GM19239 (cell line): ENCODE measurements at places on chromosomes 6 and 20.

DNA sequence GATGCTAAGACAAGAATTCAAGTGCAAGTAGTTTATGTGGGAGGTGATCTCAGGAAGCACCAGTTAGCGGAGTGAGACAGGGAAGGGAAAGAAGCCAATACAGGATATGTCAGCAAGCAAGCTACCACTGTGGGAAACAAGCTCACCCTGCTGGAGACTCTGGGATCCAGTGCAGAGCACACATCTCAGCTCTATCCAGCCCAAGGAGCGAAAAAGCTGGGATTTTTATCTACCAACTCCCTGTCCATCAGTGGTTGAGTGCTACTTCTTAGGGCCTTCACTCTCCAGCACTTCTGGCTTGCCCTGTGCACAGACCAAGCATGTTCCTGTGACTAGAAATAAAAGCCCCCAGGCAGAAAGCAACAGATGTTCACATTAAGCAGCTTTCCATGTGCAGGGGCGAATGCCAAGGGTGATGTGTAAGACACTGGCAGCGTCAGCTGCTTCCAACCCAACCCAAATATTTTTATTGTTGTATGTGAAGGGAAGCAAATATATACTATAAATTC lies 10.8 kb upstream of the RNF24 start:
- no peak for DNase-seq

GRCh38 chr6:131645846-131646245 lies 8.7 kb downstream of the ENPP3 start:
- DNase-seq, result no peak

DNA sequence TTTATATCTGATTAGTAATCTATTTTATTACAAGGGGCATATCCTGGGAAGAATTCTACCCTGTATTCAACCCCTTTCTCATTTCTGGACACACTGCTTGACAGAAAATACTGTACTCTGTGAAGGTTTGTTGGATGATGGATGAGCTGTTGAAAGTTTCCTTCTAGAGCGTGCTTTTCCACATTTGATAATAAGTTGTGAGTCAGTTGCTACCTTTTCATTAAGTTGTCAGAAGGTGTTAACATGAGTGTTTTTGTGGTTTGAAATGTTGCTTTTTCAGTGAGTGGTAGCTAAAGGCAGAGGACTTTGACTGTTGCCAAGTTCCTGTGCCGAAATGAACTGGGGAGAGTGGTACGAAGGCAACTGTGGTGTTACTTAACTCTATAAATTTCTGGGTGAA lies 3.9 kb upstream of the ECI2 start:
- DNase-seq, result no peak

- DNase-seq, result no peak
Observed at GRCh38 chr20:1946442-1946761, 47.5 kb downstream of the PDYN start.

DNA sequence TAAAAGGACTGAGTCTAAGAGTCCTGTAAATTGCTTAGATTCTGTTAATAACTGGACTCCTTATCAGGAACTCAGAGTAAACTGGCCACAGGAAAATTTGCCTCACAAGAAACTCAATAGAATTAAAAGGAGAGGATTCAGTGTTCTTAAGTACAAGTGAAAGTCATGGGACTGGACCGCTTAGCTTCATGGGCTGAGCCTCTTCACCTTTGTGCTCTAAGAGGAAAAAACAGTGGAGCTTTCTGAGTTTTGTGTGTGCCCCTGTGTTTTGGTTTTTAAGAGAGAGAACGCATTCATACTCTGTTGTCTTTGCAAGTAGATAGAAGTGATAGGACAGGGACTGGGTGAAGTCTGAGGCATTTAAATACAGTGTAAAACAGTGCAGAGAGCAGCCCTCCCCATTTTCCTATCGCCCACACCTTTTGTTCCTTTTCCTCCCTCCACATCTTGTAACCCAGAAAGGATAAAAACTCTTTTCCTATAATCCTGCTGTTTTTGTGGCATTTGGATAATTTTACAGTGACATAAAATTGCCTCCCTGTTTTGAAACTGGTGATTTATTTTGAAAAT lies 49.6 kb downstream of the FOXO3 start:
- DNase-seq, result no peak

DNA sequence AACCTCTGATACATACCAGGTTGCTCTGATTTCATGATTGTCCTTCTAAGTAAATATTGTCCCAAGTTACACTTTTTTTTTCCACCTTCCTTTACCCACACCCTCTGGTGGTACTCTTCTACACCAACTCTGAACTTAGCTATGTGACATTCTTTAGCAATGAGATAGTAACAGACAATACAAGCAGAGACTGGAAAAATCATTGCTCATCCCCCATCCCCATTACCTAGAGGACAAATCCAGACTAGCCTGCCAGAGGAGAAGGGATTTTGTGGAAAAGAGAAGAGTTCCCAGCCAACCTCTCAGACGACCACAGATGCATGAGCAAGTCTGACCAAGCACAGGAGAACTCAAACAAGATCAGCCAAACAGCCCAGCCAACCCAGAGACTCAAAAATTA lies 32.8 kb upstream of the TFAP2B start:
- no peak for DNase-seq

DNA sequence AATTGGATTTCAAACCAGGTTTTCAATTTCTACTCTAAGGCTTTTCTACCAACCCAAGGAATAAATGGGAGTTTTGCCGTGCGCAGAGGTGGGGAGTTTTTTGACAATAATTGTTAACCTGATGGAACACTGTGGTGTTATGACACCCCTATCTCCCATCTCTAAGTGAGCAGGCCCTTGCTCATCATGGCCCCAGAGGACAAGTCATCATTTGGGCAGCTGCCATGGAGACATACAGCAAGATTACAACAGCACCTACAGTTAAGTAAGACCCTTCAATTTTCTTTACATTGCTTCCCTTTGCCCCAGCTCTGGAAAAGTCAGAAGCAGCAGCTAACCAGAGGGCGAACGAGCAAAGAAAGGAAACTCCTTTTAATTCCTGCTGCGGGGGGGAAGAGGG lies 54.3 kb downstream of the ADGRF5 start:
- no peak for DNase-seq

DNA sequence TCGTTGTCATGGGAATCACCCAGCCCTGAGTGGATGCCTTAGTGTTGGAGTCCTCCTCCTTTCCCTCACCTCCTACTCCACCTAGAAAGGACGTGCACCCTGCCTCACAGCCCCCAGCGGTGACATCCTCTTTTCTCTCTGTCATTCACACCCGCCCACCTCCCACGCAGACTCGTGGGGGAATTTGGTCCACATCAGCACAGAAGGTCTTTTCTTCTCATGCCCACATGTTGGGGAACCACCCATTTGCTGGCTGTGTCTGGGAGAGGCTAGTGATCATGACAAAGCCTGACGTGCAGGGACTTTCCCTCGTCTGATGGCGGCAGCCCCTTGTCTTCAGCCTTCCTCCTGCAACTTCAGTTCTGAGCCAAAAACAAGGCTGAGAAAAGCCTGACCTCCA lies 96.0 kb upstream of the CNKSR3 start:
- DNase-seq, result peak; percentile 25

DNA sequence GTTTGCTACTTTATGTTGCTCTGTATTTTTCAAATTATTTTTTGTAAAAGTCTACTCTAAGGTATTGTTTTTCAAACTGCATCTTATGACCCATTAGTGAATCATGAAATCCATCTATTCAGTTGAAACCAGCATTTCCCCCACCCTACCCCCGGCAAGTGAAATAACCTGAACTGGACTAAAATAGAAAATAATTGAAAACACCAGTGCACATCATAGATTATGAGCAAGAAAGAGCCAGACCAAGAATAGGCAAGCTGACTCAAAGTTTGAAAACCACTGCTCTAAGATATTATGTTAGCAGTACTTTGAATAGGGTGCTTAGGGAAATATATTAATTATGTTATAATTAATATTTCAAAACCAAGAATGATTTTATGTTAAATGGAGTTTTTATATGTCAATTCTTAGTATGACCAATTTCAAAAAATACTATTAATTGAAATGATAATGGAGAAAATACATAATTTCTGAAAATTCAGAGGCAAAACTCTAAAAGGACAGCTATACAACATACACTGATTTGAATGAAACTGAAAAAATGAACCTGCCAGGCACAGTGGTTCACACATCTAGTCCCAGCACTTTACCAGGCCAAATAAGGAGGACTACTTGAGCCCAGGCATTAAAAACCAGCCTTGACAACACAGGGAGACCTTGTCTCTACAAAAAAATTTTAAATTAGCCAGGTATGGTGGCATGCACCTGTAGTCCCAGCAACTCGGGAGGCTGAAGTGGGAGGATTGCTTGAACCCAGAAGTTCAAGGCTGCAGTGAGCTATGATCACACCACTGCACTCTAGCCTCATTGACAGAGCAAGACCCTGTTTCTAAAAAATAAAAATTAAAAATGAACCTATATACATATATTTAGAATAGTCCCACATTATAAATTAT lies 112.0 kb downstream of the CDK19 start:
- DNase-seq, result no peak

GRCh38 chr20:35883336-35883777 lies 70.9 kb downstream of the SCAND1 start:
- no peak for DNase-seq

DNA sequence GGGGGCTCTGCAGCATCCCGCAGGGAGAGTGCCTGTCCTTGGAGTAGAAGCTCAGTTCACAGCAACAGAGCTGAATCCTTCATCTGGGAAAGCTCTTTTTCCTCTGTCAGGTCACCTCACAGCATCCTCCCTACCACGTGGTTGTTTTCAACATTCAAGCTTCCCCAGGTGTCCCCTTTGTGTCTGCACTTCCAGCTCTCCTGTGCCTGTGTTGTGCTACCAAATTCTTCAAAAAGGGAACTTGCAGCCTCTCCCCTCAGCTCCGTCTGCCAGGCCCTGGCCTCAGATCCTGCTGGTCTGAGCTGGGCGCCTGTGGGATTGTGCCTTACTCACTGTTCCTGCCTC lies 108.4 kb downstream of the FOXF2 start:
- DNase-seq, result no peak

GRCh38 chr6:111854683-111855082 lies 18.6 kb downstream of the FYN start:
- no peak for DNase-seq

DNA sequence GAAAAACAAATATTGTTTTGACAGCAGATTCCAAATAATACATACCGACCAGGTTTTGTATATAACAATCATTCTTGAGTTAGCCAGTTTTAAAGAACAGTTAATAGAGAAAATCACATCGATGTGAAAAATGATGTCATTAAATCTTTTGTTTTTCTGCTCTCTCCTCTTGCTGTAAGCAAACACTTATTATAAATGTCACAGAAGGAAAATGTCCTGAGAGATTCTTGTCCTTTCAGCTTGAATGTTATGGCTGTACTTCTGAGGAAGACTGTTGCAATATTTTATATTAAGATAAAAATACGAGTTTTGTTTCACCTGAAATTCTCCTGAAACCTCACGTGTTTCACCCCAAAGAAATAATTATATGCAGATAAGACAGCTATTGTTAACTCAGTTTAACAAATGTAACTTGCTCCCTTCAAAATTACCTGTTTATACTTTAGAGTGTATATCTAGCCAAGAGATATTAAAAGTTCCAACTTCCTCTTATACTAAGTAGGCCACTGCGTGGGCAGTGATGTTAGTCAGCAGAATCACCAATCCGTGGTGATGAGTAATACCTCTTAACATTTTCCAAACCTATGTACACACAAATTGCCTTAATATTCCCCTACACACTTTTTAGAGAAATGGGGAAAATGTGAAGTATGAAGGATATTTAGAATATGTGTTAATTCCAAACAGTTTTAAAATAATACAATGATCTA lies 1111.4 kb upstream of the CITED2 start:
- DNase-seq, result no peak

- no peak for DNase-seq
Observed at GRCh38 chr6:162373192-162373591, 354.4 kb downstream of the PRKN start.

DNA sequence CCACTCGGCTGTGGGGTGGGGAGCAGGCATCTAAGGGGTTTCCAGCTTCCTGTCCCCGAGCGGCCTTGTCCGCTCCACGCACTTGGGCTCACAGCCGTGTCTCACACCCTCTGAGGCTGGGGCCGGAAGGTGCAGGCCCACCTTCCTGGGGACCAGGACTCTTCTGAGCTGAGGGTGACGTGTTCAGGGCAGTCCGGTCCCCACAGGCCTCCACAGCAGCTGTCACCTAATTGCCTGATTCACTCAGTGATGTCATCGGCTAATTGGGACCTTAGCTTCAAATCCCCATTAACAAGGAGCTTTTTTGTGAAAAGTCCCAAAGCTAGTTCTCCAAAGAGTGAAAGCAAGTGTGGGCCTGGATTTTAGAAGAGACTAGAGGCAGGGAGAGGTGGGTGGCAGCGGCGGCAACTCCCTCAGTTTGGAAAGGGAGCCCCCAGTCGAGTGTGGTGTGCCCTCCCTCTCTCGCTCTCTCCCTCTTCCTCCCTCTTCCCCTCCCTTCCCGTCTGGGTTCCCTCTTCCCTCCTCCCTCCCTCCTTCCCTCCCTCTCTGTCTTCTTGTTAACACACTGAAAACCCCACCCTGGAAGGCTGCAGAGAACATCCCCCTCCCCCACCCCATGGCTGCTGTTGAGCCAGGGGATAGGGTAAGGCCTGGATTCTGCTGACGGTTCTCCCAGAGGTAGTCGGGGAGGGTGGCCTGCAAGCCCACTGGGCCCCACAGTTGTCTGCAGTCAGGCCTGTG lies 39.0 kb downstream of the MYT1 start:
- DNase-seq, result no peak

DNA sequence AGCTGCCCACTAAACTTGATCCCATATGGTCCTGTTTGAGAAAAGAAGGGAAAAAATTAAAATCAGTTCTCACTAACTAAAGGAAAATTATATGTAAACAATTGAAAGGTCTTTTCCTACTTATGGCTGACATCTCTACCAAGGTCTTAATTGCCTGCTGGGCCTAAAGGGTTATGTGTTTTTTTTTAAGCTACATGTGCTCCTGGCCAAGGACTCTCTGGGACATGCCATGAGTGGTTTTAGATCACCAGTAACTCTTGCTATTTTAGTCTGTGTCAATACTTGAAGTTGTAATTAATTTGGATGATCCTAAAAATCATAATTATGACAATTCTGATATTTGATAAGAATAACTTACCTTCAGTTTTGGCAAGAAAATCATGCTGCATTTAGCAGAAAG lies 35.9 kb upstream of the EYA4 start:
- no peak for DNase-seq

GRCh38 chr20:3890999-3891929 lies 2.1 kb downstream of the PANK2 start:
- no peak for DNase-seq

DNA sequence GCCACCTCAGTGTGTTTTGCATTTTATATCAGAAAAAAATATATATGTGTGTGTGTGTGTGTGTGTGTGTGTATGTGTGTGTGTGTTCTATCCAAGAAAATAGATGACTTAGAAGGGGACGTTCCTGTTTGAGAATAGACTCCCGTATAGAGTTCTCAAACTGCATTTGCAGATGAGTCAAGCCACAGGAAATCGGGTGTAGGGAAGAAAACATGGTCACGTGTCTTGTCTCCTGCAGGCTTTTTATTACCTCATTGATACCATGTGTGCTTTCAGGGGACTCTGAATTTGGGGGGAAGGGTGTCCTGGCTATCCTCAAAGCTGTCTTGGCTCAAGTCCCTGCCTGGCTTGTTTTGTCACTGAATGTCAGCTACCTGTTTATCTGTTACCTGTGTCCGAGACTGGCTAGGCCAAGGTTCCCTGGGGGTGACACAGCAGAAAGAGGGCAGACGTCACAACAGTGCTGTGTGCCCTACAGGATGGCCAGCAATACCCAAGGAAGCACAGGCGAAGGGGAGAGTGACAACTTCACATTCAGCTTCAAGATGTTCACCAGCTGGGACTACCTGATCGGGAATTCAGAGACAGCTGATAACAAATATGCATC lies 55.7 kb upstream of the NOP56 start:
- DNase-seq, result no peak

- no peak for DNase-seq
Observed at GRCh38 chr20:43560974-43561373, 2.1 kb downstream of the SGK2 start.
